ENCODE measurements at places on chromosomes 5 and 9.

DNA sequence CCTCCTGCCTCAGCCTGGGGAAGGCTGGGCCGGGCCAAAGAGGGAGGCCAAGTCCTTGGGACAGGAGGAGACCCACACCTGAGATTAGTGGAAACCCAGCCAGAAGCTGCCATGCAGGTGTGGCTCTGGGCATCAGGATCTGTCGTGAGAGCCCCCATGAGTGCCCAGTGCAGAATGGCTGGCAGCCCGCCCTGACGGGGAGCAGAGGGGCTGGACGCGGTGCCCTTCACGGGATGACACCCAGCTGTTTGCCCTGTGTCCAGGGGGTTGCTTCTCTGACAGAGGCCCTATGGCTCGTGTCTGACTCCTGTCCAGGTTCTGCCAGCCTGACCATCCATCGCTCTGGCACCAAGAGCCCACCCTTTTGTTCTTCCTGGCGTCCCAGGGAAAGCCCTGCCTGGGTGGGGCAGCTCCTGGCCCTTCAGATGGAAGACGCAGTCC, 8.5 kb downstream of the DIPK1B start:
- DNase-seq, result no peak

DNA sequence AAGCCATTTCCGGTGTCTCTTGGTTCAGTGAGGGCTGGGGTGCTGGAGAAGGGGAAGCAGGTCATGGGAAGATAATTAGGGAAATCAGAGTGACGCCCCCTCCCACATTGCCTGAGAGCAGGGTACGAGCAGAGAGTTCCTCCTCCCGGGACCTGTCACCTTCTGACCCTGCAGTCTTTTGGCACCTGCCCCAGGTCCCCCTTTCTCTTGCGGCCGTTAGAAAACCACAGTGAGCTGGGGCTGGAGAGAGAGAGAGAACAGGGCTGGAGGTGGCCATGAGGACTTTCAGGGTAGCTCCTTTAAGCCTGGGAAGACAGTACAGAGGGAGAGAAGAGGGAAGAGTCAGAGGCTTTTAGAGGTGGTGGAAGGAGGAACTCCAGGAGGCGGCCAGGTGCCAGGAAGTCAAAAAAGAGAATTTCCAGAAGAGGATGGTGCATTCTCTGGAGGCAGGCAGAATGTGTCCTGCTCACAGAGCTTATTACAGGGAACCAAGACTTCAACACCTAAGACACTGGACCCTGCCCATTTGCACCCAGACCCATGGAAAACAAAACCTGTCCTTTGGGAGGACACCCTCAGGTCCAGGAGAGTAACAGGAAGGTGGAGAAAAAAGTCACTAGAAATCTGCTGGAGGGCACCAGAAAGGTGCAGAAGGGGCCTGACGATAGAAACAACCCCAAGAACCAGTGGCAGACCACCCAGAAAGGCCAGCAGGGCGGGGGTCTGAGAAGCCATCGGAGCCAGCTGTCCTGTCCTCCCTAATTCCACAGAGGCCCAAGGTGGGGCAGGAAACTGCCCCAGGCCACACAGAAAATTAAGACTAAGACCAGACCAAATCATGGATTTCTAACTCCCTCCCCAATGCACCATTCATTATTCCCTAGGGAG, 6.5 kb upstream of the ACSL6 start:
- no peak for DNase-seq

- DNase-seq, result no peak
Observed at GRCh38 chr9:104980039-104980654, 52.2 kb upstream of the ABCA1 start.

GRCh38 chr9:134773842-134774241, 106.8 kb upstream of the FCN2 start:
- no peak for DNase-seq

GRCh38 chr9:84393266-84393950, 52.9 kb upstream of the SLC28A3 start:
- no peak for DNase-seq

DNA sequence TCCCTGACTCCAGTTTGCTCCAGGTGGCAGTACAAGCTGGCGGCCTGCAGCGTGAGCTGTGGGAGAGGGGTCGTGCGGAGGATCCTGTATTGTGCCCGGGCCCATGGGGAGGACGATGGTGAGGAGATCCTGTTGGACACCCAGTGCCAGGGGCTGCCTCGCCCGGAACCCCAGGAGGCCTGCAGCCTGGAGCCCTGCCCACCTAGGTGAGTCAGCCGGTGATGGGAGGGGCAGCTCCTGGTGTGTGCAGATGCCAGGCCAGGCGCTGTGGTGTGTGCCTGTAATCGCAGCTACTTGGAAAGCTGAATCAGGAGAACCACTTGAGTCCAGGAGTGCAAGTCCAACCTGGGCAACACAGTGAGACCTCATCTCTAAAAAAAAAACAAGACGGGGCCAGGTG, 10.0 kb upstream of the CACFD1 start:
- peak; percentile 87 for DNase-seq

DNA sequence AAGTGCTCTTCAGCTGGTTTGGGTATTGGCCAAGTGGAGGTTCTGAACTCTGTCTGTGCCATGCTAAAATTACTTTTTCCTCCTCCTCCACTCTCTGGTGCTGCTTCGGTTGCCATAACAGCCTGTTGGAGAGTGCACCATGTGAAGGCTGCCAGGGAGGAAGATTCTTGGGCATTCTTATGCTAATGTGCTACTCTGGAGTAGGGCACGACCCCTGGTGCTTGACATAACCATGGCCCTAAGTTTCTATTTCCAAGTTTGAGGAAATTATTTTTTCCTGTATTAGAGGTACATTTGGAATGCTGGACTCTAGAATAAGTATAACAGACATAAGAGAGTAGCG, 111.6 kb downstream of the ARHGAP26 start:
- no peak for DNase-seq

DNA sequence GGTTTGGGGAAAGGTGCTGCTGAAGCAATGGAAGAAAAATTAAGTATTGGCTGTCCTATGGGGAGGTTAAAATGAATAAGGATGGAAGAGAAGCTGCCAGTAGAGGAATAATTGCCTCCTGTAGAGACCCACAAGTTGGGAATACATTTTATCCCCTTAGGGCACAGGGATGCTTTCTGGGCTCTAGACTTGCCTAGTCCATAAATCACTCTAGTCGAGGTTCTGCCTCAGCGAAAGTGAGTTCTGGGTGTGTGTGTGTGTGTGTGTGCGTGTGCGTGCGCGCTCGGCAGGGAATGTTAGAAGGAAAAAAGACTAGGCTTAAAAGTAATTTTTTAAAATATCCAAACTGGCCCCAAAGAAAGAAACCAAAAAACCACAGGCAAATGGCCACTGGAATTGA, 291.6 kb downstream of the DOCK8 start:
- no peak for DNase-seq

DNA sequence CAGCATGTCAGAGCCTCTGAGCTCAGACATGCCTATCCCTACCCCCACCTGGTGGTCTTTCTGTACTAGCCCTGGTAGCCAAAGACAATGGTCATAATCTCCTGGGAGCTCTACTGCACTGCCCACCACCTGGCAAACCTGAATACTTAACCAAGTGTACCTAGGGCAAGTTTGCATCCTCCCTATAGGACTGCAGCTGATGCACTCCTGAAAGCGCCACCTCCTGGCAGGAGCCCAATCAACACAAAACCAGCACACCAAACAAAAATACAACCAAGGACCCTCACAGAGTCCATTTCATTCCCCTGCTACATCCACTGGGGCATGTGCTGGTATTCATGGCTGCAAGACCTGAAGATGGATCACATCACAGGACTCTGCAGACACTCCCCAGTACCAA, 14.8 kb upstream of the FAM174A start:
- no peak for DNase-seq

GRCh38 chr5:1874348-1874747, 8.4 kb downstream of the IRX4 start:
- DNase-seq, result no peak

DNA sequence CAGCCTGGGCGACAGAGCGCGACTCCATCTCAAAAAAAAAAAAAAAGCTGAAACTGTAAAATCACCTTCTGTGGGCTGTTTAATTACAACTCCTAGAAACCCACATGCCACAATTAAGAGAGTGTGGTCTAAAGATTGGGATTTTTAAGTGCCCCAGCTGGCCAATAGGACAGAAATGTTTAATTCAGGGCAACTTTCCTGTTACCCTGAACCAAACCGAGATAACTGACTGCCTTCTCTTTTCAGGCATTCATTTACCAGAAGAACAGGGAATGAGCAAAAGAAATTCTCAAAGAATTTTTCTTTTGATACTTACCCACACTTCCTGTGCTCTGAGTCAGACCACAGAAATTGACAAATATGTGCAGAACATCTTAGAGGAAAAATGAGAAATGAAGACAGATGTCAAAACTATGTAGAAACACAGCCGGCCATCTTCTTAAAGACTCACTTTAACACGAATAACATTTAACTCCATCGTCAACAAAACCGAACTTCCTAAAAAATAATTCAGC, 221.3 kb upstream of the DAPK1 start:
- DNase-seq, result no peak

DNA sequence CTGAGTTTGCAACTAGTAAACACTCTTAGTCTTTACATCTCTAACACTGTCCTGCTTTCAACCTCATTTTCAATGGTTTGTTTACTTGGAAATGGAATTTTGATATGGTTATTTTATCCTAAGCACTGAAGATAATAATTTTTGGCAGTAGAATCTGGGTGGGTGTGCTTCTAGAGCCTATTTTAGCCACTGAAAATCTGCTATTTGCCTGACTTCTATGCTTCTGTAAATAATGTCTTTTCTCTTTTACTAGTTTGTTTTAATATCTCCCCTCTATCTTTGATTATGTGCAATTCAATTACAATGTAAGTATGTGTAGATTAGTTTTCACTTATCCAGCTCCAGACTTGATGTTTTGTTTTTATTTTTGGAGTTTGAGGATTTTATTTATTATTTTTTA, 197.5 kb downstream of the TUSC1 start:
- DNase-seq, result no peak

GRCh38 chr5:13244151-13244550, 700.3 kb downstream of the DNAH5 start:
- no peak for DNase-seq

DNA sequence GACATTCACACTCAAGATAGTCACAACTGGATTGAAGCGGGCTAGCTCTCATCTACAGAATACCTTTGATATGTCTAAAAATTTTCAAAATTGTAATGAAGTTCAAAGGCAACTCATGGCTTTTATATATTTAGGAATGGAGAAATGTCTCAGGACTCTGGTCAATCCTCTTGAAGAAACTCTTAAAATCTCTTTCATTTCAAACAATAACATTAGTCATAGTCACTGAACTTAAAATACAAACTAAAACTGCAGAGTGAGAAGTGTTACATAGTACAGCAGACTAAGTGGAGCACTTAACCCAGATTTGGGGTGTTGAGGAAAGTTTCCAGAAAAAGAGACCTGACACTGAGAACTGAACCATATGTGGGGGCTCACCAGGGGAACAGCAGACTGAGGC, 20.7 kb downstream of the FANCC start:
- no peak for DNase-seq

DNA sequence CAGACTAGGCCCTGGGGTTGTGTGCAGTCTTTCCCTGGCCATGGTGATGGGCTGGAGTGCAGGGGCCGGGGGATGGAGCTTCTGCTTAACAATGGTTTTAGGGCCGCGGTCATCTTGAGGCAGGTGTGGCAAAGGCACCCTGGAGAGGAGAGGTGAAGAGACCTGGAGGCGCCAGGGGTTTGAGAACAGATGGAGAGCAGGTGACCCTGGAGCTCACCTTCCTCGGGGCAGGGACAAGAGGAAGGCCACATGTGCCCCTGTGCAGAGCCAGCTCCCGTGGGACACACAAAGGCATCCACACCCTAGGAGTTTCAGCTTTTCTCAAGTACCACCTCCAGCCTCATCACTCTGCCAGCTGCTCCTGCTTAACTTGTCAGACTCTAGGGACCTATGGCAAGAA, 46.4 kb upstream of the SH3GL2 start:
- no peak for DNase-seq

- no peak for DNase-seq
Observed at GRCh38 chr5:68432682-68433081, 217.1 kb downstream of the PIK3R1 start.

DNA sequence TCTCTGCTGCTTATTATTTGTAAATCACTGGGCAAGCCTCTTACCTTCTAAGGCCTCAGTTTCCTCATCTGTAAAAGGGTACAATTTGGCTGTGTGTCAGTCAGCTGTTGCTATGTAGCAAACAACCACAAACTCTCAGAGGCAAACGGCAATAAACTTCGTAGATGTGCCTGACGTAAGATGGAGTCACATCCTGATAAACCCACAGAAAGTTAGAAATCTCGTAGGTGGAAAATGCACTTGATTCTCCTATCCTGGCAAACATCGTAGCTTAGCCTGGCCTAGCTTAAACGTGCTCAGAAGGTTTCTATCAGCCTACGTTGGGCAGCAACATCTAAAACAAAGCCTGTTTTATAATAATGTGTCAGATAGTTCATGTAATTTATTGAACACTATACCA, 35.0 kb upstream of the UNC5A start:
- no peak for DNase-seq

- no peak for DNase-seq
Observed at GRCh38 chr5:171986772-171987171, 19.7 kb downstream of the FBXW11 start.

GRCh38 chr5:94993491-94993890, 291.4 kb downstream of the MCTP1 start:
- DNase-seq, result no peak

DNA sequence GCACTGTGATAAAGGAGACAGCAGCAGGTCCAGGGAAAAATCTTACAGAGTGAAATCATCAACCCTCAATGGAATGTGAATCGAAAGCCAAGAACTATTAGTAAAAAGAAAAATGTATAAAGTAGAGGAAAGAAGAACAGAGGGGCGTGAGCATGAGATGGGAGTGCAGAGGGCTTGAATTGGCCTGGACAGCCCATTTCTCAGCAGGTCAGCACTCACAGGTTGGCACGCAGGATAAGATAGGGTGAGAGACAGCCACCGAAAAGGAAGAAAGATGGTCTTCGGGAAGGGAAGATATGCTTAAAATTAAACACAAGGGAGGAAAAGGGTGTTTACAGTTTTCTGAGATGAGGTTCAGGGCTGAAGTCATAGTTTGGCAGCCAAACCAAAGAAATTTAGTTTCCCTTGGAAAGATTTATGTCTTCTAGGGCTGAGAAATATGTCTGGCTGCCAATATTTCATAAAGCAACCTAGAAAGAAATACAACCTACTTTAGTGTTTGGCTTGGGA, 524.7 kb downstream of the SPATA31D1 start:
- DNase-seq, result no peak

- DNase-seq, result no peak
Observed at GRCh38 chr9:112007575-112008240, 111.1 kb downstream of the UGCG start.
